ENCODE measurements at places on chromosomes 1 and 21.

GRCh38 chr1:35717911-35718476, 690 bp downstream of the C1orf216 start:
- no peak for DNase-seq

- no peak for DNase-seq
Observed at GRCh38 chr1:171122893-171123292, 32.2 kb downstream of the FMO3 start.

DNA sequence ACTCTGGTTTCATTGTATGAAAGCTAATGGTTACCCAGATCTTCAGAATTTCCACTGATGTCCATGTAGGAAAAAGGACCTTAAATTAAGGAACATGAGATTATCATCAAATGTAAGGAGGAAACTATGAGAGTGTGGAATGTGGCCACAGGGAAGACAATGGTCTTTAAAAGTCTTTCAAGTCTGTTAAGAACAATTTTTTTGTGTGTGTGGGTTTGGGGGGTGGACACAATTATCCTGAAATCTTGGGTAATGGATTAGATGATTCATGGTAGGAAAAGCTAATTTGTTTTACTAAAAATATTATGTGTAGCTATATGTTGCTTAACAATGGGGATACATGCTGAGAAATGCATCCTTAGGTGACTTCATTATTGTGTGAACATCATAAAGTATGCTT, 72.9 kb downstream of the PLA2G4A start:
- no peak for DNase-seq

GRCh38 chr1:17791480-17791879, 36.3 kb downstream of the ACTL8 start:
- no peak for DNase-seq

DNA sequence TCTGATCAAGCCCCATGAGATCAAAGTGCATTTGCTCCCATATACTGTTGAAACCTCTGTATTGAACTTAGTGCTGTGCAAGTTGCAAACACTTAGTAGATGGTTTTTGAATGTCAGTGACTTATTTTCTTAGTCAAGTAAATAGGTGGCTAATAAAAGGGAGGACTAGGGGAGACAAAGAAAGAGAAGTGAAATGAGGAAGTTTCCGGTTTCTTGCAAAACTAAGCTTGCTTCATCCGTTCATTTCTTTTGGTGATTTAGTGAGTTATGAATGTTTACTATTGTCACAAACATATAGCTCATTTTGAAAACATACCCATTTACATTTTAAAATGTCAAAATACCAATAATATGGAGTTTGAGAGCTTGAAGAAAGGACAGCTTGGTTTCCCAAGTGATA, 23.0 kb downstream of the ADAMTS5 start:
- DNase-seq = no peak

- no peak for DNase-seq
Observed at GRCh38 chr1:230243583-230244353, 176.7 kb downstream of the GALNT2 start.

- DNase-seq = no peak
Observed at GRCh38 chr21:36694031-36694515, 4.8 kb upstream of the SIM2 start.

- no peak for DNase-seq
Observed at GRCh38 chr1:77545970-77546369, 136.5 kb downstream of the ZZZ3 start.

DNA sequence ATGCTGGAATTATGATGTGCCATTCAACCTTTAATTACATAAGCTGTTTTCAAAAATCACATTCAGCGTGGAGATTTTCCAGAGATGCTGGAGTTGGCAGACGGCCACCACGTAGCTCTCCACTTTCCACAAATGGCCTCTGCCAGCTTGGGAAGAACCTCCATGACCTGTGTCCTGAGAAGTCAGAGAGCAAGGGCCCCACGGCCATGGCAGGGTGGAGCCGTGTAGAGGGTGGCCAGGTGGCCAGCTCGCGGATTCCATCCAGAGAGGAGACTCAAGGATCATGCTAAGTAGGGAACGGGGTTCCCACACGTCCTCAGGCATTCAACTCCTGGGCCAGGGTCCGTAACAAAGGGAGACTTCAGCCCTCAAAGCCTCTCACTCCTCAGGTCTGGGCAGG, 1.3 kb upstream of the GALE start:
- DNase-seq = no peak

DNA sequence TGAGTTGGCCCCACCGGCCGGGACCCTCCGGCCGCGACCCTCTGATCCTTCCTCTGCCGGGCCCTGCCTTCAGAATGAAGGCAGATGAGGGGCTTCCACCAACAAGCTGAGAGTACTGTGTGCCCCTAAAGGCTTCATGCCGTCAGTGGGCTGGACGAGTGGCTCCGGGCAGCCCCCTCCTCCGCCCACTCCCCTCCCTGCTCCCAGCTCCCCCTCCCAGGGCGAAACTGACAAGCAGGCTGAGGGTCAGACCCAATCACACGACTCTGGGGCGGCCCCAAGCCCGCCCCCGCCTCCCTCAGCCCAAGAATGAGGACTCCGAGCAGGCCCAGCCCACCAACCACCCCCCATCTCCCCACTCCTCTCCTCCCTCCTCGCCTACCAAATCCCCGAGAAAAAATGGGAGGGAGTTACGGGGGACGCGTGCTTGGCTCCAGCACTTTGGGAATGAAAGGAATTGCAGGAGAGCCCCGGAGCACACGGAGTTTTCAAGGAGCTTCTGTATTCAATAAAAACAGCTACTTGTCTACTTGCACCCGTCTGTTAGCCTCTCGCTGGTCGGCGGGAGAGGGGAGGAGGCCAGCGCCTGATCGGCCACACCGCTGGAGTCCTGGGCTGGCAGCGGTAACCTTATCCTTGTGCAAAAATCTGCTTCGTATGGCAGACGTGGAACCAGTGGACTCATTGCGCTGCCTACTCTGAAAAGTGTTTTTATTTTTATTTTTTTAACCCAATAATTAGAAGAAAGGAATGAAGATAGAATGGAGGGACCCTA, at the start of gene COL11A1:
Gene COL11A1, minus strand, starts transcription at position 147 of the 775 bp plus-strand sequence. CDS start 344 bp downstream, outside the sequence.
- DNase-seq = no peak

GRCh38 chr1:79310609-79311008, 304.1 kb upstream of the ADGRL4 start:
- no peak for DNase-seq

GRCh38 chr1:101595881-101596374, 359.1 kb downstream of the S1PR1 start:
- DNase-seq = no peak

DNA sequence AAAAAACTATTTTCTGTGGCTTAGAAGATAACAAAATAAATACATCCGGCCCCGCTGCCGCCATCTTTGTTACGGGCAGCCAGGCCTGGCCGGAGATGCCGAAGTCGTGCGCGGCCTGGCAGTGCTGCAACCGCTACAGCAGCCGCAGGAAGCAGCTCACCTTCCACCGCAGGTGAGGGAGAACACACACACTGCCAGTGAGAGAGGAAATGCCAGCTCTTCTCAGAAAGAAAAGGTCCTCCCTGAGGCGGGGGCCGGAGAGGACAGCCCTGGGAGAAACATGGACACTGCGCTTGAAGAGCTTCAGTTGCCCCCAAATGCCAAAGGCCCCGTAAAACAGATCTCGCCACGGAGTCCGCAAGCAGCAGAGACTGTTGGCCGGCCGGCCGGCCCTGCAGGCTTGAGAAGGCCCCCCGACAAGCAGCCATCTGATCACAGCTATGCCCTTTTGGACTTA, 323.2 kb downstream of the AMY1C start:
- DNase-seq = no peak

GRCh38 chr1:60894741-60895140, 187.6 kb upstream of the NFIA start:
- DNase-seq = no peak

GRCh38 chr1:47782414-47783166, 214.6 kb downstream of the TRABD2B start:
- DNase-seq = no peak

- DNase-seq = no peak
Observed at GRCh38 chr1:62687421-62687902, 724 bp downstream of the DOCK7 start.

DNA sequence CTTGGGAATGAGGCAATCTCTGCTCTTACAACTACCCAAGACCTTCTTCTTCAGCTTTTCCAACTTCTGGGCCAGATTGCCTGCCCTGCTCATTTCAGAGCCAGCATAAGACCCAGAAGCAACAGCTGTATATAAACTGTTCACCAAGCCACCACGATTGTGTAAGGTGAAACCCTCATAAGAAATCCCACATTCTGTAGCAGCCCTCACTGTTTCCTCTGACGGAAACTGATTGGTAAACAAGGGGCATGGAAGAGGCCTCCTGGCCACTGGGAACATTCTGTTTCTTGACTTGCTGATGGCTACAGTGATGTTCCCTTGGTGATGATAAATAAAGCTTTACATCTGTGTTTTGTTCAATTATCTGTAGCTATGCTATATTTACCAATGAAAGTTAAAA, 39.7 kb upstream of the EXO1 start:
- DNase-seq = no peak

- DNase-seq = no peak
Observed at GRCh38 chr21:24895885-24896734, 711.2 kb downstream of the MRPL39 start.

GRCh38 chr1:210446479-210446878, 117.8 kb downstream of the HHAT start:
- no peak for DNase-seq

GRCh38 chr1:160850993-160851392, 11.7 kb downstream of the CD244 start:
- DNase-seq = no peak

DNA sequence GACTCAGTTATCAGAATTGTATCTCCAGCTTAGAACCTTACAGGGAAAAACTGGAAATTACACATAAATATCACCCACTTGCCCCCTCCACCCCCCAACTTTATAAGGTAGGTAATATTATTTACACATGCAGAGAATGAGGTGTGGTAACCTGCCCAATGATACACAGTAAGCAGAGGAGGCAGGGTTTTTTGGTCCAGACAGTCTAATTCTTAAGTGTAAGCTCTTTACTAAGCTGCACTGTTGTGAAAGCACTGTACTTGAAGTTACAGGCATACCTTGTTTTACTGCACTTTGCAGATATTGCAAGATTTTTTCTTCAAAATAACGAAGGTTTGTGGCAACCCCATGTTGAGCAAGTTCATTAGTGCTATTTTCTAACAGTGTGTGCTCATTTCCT, 24.8 kb upstream of the MYOCOS start:
- DNase-seq = no peak

DNA sequence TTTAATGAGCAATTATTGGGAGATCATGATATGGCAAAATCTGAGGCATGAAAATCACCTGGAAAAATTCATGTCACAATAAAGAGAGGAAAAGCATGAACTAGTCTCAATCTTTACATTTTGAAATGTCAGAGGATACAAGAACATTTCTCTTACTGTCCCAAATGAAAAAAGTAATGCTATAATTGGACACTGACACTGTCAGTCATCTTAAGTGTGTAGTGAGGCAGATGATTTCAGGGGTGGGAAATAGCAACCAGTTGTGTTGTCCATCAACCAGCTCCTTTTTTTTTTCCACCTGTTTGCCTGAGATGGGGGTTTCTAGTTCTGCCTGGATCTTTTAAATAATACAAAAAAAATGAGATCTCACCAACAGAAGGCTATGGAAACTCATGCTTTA, 646.2 kb downstream of the KCNT2 start:
- no peak for DNase-seq

DNA sequence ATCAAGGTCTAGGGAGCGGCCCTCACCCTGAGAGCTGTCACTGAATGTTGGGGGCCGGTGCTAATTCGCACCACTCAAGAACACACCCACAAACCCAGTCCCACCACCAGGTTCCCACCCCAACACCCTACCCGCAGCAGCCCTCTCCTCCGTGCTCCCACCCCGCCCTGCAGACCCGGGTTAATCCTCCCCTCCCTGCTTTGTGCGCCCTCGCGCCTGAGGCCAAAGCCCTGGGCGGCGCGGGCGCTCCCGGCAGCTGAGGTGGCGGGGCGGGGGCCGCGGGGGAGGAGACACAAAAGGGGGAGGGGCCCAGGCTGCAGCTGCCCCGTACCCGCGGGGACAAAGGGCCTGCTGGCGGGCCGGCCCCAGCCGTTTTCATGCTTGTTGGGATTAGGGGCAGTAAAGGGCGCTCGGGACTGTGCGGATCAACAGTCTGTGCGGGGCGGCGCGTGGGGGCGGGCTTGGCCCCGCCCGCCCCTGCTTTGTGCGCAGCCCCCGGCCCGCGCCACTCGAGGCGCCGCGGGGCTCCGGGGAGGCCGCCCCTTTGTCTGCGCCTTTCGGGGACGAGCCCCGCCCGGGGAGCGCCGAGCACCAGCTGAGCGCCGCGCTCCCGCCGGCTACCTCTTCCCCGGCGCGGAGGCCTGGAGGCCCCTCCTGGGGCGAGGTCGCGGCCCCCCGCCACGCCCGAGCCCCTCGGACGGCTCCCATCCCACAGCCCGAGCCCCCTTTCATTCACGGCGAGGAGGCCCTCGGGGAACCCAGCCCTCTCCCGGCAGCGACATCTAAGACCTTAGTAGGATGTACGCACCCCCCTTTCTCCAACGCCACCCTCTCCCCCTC, 10.9 kb downstream of the C1orf216 start:
- no peak for DNase-seq

- DNase-seq = no peak
Observed at GRCh38 chr1:215479567-215479966, 87.5 kb upstream of the KCTD3 start.

GRCh38 chr1:90732136-90732535, 15.0 kb upstream of the BARHL2 start:
- no peak for DNase-seq

- no peak for DNase-seq
Observed at GRCh38 chr21:43930848-43931375, 65.9 kb downstream of the AGPAT3 start.

DNA sequence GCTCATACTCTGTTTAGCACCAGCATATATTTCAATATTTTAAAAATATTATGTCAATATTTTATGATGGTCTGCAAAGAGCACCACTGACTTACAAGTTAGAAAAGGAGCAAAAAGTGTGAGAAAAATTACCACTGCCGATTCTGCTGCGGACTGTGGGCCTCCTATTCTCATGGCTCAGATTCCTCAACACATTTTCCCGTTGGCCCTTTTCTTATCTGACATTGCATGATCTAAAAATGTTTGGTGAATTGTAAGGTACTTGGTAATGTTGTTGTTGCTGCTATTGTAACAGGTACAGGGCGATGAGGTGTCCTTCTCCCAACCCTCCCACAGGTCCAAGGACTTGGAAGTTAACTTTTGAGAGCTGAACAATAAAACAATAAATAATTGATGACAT, 737 bp downstream of the C1orf162 start:
- DNase-seq = no peak

Data from epithelial cell of prostate (primary cell).